Stimulated activated naive B cell treated with anti-CD40 and anti-IgM and Interleukin-4, amounts not matched to agents 10 μg/mL and 1 μg/mL and 100 μg/mL, for 72 hours (primary cell): ENCODE measurements at places on chromosomes 12 and 14.

- DNase-seq: no peak
Measured at GRCh38 chr14:69068744-69069421, 84.0 kb downstream of the DCAF5 start.

GRCh38 chr12:94686834-94687628, 36.7 kb upstream of the TMCC3 start:
- no peak for DNase-seq

GRCh38 chr14:62946221-62946620, 99.0 kb downstream of the KCNH5 start:
- DNase-seq: no peak

DNA sequence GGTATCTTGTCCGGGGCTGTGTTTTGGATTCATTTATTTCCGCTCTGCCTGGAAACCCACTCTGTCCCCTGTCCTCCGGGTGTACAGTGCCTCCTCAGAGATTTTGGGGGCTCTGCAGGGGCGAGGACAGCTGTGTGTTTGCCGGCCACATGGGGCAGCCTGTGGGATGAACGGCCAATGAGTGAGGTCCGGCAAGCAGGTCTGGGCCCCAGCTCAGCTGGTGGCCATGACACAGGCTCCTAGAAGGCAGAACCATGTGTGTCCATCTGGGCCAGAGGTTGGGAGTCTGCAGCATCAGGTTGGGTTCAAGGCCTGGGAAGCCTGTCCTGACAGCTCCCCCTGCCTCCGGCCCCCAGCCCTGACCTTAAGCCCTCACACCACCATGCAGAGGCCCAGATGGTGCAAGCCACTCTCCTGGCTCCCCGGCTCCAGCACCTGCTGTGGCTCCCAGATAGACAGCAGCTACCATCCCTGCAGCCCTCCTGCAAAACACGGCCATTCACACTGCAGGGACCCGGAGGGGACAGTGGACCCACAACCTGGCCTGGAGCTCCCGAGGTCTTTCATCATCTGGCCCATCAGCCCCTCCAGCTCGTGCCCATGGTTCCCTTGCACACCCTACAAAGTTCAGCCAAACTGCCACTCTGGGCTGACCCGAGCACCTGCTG, 220.1 kb upstream of the C14orf180 start:
- no peak for DNase-seq

DNA sequence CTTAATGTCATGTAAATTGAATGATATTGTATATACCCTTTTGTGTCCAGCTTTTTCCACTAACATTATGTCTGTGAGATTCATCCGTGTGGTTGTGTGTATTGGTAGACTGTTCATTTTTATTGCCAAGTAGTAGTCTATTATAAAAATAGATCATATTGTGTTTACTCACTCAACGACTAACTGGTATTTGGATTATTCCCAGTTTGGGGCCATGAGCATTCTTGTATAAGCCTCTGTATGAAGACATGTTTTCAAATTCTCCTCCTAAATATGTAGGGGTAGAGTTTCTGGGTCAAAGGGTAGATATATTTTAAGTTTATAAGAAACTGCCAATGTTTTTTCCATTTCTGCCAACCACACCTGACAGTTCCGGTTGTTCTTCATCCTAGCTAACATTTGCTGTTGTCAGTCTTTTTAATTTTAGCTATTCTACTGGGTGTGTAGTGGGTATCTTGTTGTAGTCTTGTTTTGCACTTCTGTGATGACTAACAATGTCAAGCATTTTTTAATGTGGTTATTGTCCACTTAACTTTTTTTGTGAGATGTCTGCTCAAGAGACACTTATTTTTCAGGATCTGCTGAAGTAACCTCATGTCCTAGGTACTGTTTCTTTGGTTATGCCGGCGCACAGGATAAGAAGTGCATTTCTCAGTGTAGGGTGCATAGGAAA, 93.2 kb downstream of the DACT1 start:
- DNase-seq: no peak

GRCh38 chr14:41668356-41668755, 61.7 kb downstream of the LRFN5 start:
- no peak for DNase-seq
